ENCODE measurements at places on chromosomes 2 and 18.

GRCh38 chr18:35106845-35107148, 65.6 kb downstream of the MAPRE2 start:
- DNase-seq = no peak

DNA sequence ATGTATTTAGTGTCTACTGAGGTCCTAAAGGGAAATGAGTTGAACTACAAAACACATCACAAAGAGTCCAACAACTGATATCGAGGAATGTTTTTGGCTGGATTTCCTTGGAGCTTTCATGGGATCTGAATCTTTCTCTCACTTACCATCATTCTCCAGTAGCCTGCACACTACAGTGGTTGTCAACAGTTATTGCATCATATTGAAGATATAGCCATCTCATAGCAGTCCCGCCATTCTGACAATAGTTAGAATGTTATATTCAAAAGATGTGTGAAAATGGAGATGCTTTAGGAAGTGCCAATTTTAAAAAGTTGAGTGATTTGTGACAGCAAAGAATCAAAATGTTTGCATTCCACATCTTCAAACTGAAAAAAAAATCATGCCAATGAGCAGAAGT, 186.8 kb downstream of the DSC3 start:
- no peak for DNase-seq

DNA sequence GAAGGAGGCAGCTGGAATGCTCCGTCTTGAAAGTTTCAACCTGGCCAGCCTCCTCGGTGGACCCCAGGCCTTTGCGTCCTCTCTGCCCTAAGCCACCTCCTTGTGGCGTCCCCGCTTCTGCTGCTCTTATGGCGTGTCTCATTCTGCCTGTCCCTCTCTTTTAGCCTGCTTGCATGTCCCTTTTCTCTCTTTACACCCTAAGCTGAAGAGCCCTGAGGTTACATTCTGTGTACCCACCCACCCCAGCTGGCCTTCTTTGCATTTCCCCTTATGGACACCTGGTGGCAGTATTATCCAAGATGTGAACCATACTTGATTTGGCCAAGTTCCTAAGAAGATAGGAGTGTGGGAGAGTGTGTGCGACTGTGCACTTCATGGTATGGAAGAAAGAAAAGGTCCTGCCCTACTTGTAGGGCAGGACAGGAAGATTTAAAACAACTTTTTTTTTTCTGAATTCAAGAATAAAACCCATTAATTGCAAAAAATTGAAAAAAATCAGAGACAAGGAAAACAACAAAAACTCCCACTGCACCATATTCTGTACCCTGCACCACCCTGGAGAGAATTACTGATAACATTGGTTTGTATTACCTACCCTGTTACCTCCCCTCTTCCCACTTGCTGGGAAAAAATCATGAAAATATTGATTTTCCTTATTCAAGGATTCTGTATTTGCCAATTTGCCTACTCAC, 77.4 kb downstream of the DYSF start:
- DNase-seq = no peak

DNA sequence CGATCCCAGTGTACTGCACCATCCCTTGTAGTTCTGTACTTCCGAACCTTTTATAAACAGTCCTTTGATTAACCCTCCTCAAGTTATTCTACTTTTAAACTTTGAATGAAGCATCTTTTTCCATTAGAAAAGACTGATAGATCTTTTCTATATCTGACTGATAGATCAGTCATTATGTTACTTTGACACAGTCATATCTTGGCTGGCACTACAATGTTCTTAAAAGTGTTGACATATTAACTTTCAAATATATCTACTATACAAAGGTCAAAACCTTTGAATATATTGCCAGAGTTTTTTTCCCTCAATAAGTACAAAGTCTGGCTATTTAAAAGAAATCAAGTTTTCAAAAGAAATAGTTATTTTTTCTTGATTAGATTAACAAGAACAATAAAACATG, 35.4 kb upstream of the NABP1 start:
- no peak for DNase-seq

DNA sequence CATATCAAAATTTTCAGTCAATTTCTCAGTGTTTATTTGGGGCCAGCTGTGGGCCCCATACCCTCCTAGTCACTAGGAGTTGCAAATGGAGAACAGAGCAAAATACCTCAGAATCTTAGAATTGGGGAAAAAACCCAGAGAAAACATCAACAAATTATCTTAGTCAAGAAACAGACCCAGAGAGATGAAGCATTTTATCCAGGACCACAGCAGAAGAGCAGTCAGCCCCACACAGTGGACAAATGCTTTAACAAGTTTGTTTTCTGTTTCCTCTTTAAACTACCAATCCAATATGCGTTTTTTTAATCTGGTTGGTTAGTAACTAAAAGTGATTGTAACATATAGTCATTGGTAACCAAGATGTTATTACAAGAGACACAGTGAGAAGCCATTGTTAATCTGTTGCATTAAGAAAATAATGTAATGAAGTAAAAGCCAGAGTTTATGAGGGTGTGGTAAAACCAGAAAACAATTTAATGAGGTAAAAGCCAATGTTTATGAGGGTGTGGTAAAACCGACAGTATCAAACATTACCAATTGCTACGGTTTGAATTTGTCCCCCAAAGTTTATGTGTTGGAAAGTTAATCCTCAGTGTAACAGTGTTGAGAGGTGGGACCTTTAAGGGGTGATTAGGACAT, 60.7 kb upstream of the COX7A2L start:
- no peak for DNase-seq

- DNase-seq = no peak
Measured at GRCh38 chr2:34229998-34230397, 630.9 kb upstream of the FAM98A start.

DNA sequence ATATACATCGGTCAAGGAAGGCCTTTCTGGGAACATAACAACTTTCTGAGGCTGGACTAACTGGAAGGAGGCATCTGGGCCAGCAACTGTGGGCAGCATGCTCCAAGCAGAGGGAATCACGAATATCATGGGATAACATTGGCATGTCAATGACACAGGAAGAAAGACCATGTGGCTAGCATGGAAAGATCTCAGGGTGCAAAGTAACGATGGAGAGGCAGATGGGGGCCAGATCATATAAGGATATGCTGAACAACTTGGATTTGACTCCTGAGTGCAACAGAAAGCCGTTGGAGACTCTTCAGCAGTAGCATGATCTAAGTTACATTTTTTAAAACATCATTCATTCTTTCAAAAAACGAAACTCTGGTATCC, 133.6 kb downstream of the FOXI3 start:
- no peak for DNase-seq
